Type B pancreatic cell (in vitro differentiated cells): ENCODE measurements at places on chromosomes 13 and 19. TPM values are rescaled to one million over a fixed set of nuclear protein-coding genes. Genes with fewer than 3 reads are reported as not detected.

GRCh38 chr19:51146751-51147150, 4.7 kb downstream of the SIGLEC7 start:
- DNase-seq, result no peak

- DNase-seq, result no peak
These were observed 157.7 kb downstream of the ATP8A2 start for GRCh38 chr13:25529425-25529824.

DNA sequence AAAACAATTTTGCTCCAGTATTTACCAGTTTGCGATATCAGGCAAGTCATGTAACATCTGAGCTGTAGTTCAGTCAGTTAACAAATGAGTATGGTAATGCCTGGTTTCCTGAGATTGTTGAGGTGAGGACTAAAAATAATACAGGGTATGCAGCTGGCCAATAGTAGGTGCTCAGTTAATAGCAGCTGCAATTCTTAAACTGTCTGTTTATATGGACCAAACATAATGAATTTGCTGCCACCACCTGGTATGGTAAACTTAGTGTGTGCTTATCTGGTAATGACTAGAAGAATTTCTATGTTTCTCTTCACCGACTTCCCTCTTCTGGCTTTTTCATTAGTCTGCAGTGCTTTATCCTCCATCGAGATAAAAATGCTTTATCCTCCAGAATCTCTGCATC, 9.1 kb downstream of the ZMYM2 start:
- no peak for DNase-seq

Gene KCNJ14
- total RNA-seq, result 1.8 TPM in 2 replicates
